Activated CD4-positive, alpha-beta T cell treated with anti-CD3 and anti-CD28 coated beads, Interleukin-2, amount 50 U/mL, for 24 hours (primary cell): ENCODE measurements at places on chromosomes 2 and 18.

DNA sequence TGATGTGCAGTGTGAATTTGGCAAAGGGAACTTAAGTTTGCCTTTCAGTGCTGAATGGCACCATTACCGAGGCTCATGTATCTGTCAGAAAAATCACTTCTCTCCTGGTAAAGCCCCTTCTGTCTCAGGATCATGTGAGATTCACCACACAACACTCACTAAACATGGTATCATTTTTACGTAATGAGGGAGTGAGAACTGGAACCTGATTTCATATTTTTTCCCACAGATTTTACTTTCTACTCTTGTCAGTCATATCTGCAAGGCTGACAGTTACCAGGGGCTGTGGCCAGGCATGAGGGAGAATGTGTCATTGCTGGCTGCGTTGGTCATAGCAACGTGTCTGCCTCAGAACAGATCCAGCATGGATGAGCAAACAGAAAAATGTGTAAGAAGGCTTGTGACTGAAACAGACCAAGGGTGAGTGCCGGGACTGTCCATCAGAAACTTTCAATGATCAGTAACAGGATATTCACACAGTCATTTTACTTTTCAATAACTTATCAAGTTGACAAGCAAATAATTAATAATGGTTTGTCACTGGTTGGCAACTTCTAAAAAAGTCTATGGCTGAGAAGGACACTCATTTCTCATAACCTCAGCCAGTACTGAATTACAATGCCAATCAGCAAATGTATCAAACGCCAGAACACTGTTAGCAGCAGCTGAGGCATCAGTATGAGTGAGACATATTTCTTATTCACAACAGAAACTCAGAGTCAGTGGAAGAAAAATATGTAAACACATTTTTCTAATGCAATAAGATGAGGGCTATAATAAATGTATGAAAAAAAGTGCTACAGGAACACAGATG, 100.5 kb downstream of the CDC42EP3 start:
- DNase-seq = no peak

DNA sequence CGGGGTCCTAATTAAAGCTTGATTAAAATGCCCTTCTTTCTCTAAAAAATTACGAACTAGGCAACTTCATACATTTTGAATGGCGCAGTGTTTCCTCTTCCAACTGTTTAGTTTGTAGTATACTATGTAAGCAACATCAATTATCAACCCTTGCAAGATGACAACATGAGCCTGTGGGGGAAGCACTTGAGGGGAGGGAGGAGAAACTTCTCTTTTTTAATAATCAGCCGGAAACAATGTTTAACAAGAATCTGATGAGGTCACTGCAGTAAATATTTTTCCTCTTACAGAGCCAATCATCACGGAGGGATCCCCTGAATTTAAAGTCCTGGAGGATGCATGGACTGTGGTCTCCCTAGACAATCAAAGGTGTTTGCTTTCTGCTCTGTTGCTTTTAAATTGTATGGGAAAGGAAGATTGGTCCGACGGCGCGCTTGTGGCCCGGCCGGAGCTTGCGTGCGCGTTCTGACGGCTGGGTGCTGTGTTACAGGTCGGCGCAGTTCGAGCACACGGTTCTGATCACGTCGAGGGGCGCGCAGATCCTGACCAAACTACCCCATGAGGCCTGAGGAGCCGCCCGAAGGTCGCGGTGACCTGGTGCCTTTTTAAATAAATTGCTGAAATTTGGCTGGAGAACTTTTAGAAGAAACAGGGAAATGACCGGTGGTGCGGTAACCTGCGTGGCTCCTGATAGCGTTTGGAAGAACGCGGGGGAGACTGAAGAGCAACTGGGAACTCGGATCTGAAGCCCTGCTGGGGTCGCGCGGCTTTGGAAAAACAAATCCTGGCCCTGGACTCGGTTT, 5.3 kb upstream of the DLX1 start:
- DNase-seq = no peak

DNA sequence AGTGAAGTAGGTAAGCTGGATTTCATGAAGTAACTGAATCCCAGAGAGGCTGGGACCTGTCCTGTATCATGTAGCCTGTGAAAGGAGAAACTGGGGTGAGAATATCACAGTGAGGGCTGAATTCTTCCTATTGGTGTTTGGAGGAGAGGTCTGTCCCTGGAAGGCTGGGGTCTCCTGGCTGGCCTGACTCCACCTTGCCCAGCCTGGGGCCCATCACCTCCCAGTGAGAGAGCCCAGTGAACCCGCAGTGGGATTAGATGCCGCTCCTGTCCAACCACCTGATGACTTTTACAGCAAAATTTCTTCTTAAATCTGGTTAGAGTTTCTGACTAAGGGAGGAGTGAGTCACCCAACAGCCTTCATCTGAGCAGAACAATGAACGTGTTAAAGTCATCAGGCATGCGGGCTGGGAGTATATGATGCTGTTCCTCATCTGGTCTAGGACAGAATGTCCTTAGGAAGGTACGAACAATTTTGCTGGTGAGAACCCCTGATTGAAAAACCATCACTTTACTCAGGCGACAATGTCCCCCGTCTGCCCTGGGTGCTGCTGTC, 152.9 kb downstream of the LPIN1 start:
- DNase-seq = no peak

DNA sequence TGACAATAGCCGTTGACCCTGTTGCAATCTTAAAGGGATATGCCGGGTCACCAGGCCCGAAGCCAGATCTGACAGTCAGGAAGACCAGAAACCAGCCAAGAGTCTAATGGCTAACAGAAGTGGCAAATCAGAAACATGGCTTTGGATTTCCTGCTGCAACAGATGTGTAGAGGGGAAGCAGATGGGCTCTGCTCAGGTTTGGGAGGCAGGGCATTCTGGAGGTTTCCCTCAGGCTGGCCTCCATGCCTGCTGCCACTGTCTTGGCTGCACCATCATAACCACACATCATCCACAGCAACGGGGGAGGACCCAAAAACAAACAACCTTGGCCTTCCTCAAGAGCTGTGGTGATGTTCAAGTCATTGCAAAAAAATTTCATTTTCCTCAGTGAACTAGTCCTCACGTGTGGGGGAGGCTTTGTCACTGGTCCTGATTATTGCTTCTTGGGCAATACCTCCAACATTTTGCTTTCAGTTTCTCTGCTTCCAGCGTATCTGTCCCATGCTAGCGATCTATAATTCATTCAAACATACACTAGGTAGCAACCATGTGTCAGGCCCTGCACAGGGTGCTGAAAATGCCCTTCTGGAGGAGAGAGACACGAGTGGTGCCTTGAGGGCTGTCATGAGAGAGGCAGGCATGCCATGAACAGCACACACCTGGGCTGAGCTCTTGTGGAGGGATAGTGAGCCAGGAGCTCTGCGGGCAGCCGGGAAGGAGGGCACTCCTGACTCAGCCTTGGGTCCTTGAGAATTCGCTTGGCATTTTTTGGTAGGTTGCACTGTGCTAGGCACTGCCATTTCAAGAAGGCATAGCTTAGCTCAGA, 48.2 kb upstream of the LGALSL start:
- DNase-seq = no peak

DNA sequence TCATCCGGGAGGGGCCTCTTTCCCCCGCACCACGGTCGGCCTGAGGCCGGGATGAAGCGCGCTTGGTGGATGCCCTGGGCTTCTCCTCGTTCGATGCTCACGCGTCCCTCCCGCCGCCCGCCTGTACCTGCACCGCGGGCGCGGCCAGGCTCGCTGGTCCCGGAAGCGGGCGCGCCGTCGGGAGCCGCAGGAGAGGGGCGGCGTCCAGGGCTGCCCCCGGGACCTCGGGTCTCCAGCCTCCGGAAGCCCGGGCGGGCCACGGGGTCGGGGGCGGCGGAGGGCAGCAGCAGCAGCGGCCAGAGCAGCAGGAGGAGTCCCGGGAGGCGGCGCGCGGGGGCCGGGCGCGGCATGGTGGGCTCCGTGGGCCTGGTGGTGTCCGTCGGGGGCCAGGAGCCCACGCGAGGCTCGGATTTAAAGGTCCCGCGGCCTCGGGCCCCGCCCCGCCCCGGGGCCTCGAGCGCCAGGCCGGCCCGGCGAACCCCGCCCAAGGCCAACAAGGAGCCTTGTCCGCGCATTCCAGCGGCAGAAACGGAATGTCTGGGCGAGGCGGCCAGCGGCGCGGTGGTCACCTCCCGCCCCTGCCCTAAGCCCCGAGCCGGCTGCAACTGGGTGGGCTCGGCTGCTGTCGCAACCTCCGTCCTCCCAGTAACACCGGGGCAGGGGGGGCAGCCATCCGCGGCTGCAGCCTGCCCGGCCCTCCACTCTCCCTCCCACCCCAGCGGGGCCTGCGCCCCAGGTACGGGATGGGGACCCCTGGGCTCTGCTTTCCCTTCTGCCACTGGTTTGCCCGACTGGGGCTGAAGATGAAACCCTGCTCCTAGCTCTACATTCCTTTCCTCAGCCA, at the start of gene MATN3:
Gene MATN3 (minus strand): TSS at position 387 of the 844 bp plus-strand sequence. CDS start 37 bp downstream, at position 350.
- no peak for DNase-seq

- DNase-seq = no peak
These were observed 4.6 kb downstream of the NEU2 start for GRCh38 chr2:233037078-233037477.

DNA sequence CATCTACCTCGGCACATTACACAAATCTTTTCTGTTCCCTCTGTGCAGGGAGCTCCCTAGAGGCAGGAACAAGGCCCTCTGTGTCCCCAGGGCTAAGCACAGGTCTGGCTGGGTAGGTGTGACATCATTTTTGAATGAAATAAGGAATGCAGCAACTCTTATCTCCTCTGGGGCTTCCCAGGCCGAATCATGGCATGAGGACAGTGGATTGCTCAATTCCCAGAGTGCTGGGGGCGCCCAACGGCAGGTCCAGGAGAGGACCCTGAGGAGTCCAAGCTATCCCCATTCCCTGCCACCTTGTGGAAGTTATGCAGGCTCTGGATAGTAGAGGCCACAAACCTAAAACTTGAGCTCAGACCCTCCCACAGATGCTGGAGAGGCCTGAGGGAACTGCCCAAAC, 158.0 kb upstream of the RAB6C start:
- no peak for DNase-seq

DNA sequence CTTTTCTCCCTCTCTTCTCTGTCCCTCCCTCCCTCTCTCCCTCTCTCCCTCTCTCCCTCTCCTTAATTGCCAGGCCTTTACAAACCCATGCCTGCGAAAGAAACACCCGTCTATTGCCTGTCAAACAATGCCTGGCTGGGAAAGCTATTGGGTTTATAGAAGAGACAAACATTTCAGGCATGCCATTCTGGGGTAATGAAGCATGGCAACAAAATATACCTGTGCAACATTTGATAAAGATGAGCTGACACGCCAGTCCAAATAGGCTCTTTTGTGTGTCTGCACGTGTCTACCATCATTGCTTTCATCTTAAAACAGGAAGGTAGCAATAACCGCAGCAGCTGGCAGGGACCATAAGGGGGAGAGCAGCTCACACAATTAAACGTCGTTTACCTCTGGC, 282.1 kb downstream of the ZNF516 start:
- no peak for DNase-seq

DNA sequence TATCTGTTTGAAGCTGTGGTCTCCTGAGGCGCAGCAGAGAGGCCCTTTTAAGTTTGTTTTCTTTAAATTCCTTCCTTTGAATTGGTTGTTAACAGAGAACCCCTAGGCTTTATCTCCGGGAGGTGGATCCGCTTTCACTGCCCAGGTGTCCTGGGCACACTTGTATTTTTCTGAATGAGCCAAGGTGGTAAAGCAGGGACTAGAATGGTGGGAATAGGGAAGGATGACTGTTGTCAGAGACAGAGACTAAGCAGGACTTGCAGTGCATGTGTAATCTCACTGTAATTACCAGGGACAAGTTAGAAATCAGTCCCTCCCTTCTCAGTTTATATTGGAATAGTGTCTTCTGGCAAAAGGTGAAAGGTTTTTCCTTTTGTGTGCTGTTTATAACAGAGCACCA, 72.8 kb downstream of the PHLPP1 start:
- DNase-seq = no peak

DNA sequence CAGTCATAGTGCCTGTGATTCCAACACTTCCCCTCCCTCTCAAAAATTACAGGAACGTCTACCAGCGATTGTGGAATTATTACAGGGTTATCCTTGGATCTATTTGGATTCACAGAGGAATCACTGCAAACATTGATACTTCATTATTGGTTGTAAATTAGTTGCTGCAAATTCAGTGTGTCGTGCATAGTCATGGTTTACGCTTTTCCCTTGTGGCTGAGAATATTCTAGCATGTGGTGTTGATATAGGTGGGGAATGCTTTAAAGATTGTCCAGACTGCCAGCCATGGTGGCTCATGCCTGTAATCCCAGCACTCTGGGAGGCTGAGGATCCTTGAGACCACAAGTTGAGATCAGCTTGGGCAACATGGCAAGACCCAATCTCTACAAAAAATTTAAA, 48.7 kb upstream of the PDK1 start:
- no peak for DNase-seq

DNA sequence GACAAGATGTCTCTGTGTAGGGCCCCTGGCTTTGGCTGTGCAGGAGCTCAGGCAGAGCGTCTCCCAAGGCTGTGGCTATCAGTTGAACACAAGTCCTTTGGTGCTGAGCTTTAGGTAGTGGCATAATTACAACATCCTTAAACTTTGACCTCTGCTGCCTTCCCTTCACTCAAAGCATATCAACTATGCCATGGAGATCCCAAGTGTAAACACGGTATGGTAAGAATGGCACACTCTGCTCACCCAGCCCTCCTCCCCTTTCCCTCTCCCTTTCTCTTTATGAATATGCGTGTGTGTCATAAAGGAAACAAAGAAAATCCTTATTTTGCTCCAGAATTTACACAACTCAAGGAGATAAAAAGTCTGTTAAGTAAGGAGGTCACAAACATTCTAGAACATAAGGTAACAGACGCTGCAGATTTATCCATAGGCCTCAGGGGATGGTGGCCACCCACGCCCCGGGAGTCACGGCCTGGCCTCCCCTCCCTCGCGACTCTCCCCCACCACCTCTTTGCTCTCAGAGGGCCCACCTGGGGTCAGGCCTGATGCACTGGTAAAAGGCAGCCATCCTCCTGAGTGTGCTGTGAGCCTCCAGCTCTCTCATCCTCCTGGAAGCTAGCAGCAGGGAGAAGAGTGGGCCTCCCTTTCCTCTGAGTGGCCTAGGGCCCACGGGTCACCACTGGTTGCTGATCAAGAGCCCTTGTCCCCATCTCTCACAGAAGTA, 67.3 kb downstream of the CRACDL start:
- no peak for DNase-seq

- no peak for DNase-seq
These were observed 550 bp upstream of the SFXN5 start for GRCh38 chr2:73072129-73072395.

- DNase-seq = no peak
These were observed 563.0 kb upstream of the PKDCC start for GRCh38 chr2:41484858-41485234.

- no peak for DNase-seq
These were observed 68.8 kb upstream of the KCTD1 start for GRCh38 chr18:26617151-26617554.

DNA sequence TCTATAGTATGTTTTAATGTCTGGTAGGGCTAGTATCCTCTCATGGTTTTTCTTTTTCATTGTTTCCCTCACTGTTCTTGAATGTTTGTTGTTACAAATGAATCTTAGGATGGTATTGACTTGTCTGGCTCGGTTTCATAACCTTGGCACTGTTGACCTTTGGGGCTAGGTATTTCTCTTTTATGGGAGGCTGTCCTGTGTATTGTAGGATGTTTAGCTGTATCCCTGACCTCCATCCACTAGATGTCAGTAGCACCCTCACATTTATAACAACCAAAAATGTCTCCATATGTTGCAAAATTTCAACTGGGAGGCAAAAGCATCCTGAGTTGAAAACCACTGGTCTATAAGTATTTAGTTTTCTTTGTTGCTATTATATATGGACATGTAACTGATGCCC, 7.0 kb upstream of the AOX1 start:
- peak; percentile 6 for DNase-seq

- no peak for DNase-seq
These were observed 15.8 kb downstream of the DYNAP start for GRCh38 chr18:54606835-54607212.

GRCh38 chr18:75489493-75490190, 62.1 kb upstream of the SMIM21 start:
- no peak for DNase-seq
